ENCODE measurements at places on chromosomes 3 and 15. TPM values are rescaled to one million over a fixed set of nuclear protein-coding genes. Genes with fewer than 3 reads are reported as not detected.

ZNF860 gene
- total RNA-seq = 2.8 TPM

AGBL1 gene
- not detected for total RNA-seq

MORC1 gene
- total RNA-seq = not detected

TLR9 gene
- 0.14 TPM for total RNA-seq

SLC12A1 gene
- total RNA-seq = not detected

SLTM gene
- total RNA-seq = 26.4 TPM

CCR3 gene
- not detected for total RNA-seq

ABI3BP gene
- 50.0 TPM for total RNA-seq

PTX3 gene
- 7.9 TPM for total RNA-seq

RPL4 gene
- total RNA-seq = 4,095 TPM

ALS2CL gene
- 41.2 TPM for total RNA-seq

RPUSD3 gene
- total RNA-seq = 35.8 TPM

SPTBN5 gene
- not detected for total RNA-seq

HDGFL3 gene
- total RNA-seq = 70.9 TPM

SLCO3A1 gene
- 6.4 TPM for total RNA-seq

SPATA12 gene
- total RNA-seq = 2.9 TPM

HYAL1 gene
- 16.7 TPM for total RNA-seq

TMEM266 gene
- 0.35 TPM for total RNA-seq

SLC51A gene
- total RNA-seq = not detected

LRRC3B gene
- 1.3 TPM for total RNA-seq

ADGRG7 gene
- 0.70 TPM for total RNA-seq

MYL3 gene
- 9.6 TPM for total RNA-seq

CYP1A2 gene
- not detected for total RNA-seq

FOXB1 gene
- total RNA-seq = not detected

ATP8B4 gene
- total RNA-seq = 112 TPM

CTXN2 gene
- not detected for total RNA-seq

RTP2 gene
- not detected for total RNA-seq

P2RY13 gene
- 1.2 TPM for total RNA-seq

GNAT1 gene
- not detected for total RNA-seq

KCTD6 gene
- total RNA-seq = 21.4 TPM

MTFMT gene
- total RNA-seq = 11.5 TPM

LRTM1 gene
- not detected for total RNA-seq

CCDC191 gene
- 9.8 TPM for total RNA-seq

PARP16 gene
- 14.7 TPM for total RNA-seq

CPN2 gene
- not detected for total RNA-seq

RARB gene
- 11.9 TPM for total RNA-seq

GABRR3 gene
- total RNA-seq = not detected

CX3CR1 gene
- total RNA-seq = 7.6 TPM

LRRFIP2 gene
- total RNA-seq = 65.6 TPM

PARP14 gene
- 62.2 TPM for total RNA-seq

VWA5B2 gene
- total RNA-seq = not detected

C2CD4A gene
- not detected for total RNA-seq

HTR3E gene
- total RNA-seq = not detected

GRAMD2A gene
- 4.1 TPM for total RNA-seq

FSTL1 gene
- total RNA-seq = 1,355 TPM

CCDC66 gene
- total RNA-seq = 70.1 TPM

SLC9C1 gene
- total RNA-seq = 0.49 TPM

Measured in uterus (tissue), 4 donors.